ENCODE measurements at places on chromosomes 1 and 21.

DNA sequence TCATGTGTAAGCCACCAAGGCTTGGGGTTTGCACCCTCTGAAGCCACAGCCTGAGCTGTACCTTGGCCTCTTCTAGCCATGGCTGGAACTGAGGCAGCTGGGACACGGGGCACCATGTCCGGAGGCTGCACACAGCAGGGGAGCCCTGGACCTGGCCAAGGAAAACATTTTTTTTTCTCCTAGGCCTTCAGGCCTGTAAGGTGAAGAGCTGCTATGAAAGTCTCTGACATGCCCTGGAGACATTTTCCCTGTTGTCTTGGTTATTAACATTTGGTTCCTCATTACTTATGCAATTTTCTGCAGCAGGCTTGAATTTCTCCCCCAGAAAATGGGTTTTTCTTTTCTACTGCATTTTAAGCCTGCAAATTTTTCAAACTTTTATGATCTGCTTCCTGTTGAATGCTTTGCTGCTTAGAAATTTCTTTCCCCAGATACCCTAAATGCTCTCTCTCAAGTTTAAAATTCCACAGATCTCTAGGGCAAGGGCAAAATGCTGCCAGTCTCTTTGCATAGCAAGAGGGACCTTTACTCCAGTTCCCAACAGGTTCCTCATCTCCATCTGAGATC, 295.8 kb downstream of the LTN1 start:
- DNase-seq, result no peak

GRCh38 chr1:233040494-233040893, 90.1 kb downstream of the NTPCR start:
- DNase-seq, result no peak

- no peak for DNase-seq
Measured at GRCh38 chr1:244212797-244213475, 161.9 kb downstream of the ZBTB18 start.

DNA sequence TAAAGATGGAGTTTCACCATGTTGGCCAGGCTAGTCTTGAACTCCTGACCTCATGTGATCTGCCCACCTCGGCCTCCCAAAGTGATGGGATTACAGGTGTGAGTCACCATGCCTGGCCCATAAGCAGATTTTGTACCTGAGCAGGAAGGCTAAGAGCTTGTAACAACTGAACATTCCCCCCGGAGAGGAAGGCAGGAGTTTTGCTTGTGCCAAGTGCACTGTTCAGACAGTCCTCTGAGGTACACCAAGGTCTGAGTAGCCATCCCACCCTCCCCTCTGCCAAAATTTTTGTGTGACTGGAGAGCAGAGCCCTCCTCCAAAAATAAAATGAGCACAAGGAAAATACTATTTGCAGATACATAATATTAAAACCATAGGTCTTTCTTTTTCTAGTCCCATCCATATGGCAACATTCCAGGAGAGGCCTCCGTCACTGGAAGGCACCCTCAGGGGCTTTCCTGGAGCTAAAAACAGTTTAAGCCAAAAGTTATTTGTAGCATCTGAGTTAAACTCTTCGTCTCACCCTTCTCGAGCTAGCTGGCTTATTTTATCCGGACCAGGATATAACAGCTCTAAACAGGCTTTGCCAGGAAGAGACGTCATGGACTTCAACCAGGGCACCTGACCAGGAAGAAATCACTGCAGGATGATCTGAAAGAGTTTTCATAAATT, 27.2 kb downstream of the CAPN2 start:
- DNase-seq, result no peak

- no peak for DNase-seq
Measured at GRCh38 chr1:38129971-38130370, 83.4 kb upstream of the POU3F1 start.

GRCh38 chr1:37999430-38000232, 5.7 kb downstream of the FHL3 start:
- DNase-seq, result no peak

GRCh38 chr1:33713058-33713877, 150.6 kb upstream of the HMGB4 start:
- DNase-seq, result no peak

DNA sequence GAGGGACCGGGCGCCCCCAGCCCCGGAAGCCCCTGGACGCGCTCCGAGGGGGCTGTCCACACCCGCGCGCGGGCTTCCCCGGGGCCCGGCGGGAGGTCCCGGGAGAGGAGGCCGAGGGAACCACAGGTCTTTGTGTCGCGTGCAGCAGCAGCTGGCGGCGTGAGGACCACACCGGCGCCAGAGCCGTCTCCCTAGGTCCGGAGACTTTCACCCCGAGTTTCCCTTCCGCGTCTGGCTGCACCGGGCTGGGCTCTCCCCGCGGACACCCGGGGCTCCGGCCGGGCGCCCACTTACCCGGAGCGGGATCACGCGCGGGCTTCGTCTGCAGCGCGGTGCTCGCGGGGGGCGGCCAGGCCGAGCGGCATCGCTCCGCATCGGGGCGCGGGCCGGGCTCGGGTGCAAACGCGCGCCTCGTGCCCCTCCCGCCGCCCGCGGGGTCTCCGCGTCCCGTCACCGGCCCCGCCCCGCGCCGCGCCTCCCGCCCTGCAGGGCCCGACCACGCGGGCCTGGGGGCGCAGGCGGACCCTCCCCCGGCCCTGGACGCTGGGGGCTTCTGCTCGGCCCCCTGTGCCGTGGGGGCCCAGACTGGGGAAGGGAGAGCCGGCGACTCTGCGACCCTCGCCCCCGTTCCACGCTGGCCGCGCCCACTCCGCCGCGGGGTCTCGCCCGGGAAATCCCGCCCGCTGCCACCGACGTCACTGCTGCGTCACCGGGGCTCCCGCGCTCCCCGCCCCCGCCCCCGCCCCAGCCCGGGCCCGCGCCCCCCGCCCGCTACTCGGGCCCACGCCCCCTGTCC, at the start of gene GNG4:
GNG4 (minus strand) TSS at position 417 of the 796 bp plus-strand sequence. CDS start 65,946 bp downstream, outside the sequence.
- DNase-seq, result peak; percentile 80

- DNase-seq, result peak; percentile 44
Measured at GRCh38 chr1:157193702-157194391, 55.7 kb upstream of the ETV3 start.

GRCh38 chr1:201517631-201518030, 10.7 kb upstream of the CSRP1 start:
- no peak for DNase-seq

GRCh38 chr1:159786966-159787365, 6.2 kb downstream of the DUSP23 start:
- no peak for DNase-seq

- DNase-seq, result peak; percentile 54
Measured at GRCh38 chr1:240562111-240562590, 49.8 kb downstream of the GREM2 start.

DNA sequence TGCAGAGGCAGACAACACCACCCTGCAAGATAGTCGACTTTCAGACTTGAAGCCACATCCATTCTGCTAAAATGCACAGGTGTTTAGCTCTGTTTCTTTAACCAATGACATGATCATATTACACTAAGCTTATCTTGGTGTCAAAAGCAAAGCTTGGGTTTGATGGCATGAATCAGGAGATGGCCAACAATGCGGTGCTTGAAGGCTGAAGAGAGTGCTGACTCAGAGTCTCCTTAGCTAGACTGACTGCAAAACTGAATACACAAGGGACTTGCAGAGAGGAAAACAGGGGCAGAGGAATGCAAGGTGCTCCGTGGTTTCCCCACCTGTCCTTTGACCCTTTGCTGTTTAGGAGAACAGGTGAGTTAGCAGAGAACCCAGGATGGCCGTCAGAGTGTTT, 262.6 kb downstream of the SIPA1L2 start:
- peak; percentile 31 for DNase-seq

DNA sequence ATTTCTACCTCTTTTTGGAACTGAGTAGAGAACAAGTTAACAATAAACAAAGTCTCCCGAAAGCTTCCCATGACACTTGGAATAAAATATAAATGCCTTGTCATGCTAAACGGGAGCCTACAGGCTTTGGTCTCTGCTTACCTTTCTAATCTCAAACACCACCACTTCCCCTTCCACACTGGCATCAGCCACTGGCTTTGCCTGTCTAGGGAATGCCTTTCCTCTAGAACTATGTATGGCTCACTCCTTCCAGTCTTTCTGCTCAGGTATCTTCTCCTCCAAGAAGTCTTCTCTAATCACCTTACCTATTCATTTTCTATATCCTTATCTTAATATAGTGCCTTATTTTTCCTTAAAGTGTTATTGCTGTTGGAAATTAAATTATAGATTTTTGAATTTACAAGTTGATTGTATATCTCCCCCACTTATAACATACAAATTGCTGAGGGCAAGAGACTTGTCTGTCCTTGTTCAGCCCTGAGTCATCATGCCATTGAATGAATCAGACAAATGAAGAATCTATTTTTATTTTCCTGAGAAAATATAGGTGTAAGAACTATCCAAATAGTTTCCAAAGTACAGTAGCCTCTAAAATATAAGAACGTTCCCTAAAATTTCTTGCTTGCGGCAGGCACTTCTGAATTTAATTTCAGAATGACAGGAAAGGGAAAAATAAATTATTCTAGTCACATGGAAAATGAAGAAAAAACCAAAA, 119.2 kb downstream of the TM2D1 start:
- no peak for DNase-seq

DNA sequence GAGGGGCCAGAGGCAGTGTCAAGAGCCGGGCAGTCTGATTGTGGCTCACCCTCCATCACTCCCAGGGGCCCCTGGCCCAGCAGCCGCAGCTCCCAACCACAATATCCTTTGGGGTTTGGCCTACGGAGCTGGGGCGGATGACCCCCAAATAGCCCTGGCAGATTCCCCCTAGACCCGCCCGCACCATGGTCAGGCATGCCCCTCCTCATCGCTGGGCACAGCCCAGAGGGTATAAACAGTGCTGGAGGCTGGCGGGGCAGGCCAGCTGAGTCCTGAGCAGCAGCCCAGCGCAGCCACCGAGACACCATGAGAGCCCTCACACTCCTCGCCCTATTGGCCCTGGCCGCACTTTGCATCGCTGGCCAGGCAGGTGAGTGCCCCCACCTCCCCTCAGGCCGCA, at the start of gene BGLAP:
BGLAP (plus strand) TSS at position 259 of the 400 bp plus-strand sequence; CDS start at position 307, 48 bp downstream.
- DNase-seq, result no peak

GRCh38 chr1:119006406-119007279, 18.5 kb upstream of the TBX15 start:
- DNase-seq, result no peak

- peak; percentile 28 for DNase-seq
Measured at GRCh38 chr1:235067396-235068157, 61.1 kb downstream of the TOMM20 start.

DNA sequence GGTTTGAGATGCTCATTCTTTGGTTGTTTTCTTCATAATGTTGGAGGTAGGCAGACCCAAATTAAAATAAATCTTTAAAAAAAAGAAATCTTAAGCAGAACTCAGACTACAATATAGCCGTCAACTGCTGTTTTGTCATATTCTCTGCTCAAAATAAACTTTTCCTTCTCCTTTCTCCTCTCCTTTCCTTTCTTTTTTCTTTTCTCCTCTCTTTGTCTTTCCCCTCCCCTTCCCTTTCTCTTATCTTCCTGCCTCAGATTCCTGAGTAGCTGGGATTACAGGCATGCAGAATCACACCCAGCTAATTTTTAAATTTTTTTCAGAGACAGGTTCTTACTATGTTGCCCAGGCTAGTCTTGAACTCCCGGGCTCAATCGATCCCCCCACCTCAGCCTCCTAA, 24.8 kb upstream of the MTF1 start:
- DNase-seq, result no peak

- DNase-seq, result no peak
Measured at GRCh38 chr1:110538075-110538474, 19.1 kb upstream of the KCNA10 start.

- no peak for DNase-seq
Measured at GRCh38 chr1:233884461-233885151, 19.9 kb upstream of the SLC35F3 start.

DNA sequence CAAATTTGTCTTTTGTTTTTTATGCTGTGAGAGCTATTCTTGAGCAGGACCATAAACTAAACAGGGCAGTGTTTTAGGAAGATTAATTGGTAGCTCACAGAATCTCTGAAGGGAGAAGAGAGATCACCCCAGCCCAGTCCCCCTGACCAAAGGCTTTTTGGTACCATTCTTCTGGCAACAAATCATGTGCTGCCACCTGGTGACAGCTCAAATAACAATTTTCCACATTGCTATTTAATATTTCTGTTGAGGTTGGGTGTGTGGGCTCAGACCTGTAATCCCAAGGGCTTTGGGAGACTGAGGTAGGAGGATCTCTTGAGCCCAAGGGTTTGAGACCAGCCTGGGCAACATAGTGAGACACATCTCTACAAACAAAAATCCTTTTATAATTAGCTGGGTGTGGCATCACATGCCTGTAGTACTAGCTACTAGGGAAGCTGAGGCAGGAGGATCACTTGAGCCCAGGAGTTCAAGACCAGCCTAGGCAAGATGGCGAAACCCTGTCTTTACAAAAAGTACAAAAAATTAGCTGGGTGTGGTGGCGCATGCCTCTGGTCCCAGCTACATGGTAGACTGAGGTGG, 2.2 kb upstream of the TESK2 start:
- DNase-seq, result peak; percentile 40

- DNase-seq, result no peak
Measured at GRCh38 chr1:153945795-153946621, 510 bp downstream of the DENND4B start.

GRCh38 chr1:205748403-205749233, 1.4 kb downstream of the NUCKS1 start:
- DNase-seq, result peak; percentile 31

- no peak for DNase-seq
Measured at GRCh38 chr1:57024855-57025254, 59.0 kb upstream of the C8B start.

- DNase-seq, result no peak
Measured at GRCh38 chr1:84298328-84298683, 3.2 kb upstream of the SAMD13 start.

GRCh38 chr21:35095859-35096291, 46.8 kb upstream of the RUNX1 start:
- no peak for DNase-seq

GRCh38 chr1:165536016-165536415, 7.8 kb upstream of the LRRC52 start:
- DNase-seq, result no peak

- DNase-seq, result peak; percentile 85
Measured at GRCh38 chr1:216054600-216054999, 368.6 kb downstream of the USH2A start.

DNA sequence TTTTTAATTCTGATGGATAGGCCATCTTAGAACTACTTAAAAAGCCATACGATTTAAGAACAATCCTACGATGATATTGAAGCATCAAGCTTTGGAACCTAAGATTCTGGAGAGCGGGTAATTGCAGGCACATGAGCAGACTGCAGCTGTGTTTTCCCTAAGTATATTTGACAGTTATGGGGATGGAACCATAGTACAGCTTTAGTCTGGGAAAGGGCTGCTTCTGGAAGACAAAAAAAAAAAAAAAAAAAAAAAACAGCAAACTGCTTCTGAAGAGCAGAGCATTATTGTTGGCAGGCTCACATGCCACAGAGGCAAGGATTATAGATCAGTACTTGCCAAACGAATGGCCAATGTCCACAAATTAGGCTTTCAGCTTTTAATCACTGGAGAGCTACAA, 1618.7 kb downstream of the AMY1C start:
- no peak for DNase-seq
